Muscle of arm (tissue), 14 donors: ENCODE measurements at places on chromosomes 12 and 14.

DNA sequence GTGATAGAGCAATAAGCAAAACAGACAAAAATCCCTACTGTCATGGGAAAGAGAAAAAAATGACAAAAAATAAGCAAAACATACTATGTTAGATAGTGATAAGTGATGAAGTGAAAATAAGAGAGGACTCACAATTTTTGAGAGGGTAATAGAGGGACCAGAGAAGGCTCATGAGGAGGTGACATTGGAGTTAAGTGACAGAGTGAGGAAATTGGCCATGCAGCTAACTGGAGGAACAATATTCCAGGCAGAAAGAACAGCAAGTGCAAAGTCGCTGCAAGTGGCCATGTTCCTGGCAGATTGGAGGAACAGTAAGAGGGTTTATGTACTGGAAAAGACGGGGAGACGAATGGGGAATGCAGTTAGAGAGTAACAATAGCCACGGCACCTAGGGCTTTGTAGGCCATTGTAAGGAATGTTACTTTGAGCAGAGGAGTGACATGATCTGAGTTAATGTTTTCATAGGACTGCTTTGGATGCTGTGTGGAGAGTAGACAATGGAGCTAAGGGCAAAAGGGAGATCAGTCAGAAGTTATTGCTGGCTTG, 1.4 kb upstream of the SAV1 start:
- no peak for DNase-seq

- no peak for DNase-seq
Observed at GRCh38 chr12:104454997-104455396, 1.8 kb upstream of the CHST11 start.

DNA sequence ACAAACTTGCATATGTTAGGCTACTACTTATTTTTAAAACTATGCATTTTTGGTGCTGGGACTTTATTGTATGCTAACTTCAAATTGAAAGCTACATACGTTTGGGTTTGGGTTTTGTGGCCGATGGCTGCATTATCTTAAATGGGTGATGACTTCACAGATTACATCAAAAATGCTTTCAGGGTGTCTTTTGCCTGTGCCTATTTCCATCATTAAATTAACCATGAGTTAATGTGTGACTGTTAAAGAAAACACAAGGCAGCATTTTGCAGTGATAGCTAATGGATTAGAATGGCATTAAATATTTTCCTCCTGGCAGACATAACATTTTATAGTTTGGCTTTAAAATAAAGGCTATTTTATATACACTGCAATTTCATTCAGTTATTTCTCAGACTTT, 352.3 kb downstream of the EGLN3 start:
- DNase-seq: no peak

DNA sequence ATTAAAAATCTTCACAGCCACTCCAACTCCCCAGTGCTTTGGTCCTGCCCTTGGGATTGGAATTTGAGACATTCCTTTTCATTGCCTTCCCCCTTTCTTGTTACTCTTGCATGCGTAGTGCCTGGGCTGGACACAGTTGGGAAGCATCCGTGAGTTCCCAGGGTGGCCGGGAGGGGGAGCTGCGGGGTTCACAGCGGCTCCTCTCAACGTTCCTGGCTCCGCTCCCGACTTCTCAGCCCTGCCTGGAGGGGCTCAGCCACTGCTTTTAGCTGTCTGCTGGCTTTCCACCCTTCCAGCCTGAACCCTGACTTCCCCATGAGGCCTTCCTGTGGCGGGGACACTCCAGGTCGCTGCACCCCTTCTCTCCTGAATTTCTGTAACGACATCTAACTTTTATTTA, 3.2 kb downstream of the TEX52 start:
- DNase-seq: peak; percentile 83

DNA sequence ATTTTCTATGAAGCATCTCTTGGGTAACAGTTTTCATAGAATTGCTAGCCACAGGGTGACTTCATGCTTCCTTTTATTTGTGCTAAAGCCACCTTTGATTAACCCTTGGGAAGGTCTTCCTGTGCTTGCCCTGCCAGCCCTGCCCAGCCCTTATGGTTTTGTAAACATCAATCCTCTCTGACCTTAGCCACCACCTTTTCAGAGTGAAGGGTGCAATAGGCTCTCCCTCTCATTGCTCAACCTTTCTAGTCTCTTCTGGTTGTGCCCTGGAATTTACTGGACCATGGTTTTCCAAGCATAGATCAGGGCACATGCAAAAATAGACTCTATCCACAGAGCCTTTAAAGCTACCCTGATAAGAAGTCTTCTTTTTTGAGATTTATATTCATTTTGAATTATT, 77.7 kb upstream of the FRMD6 start:
- DNase-seq: no peak

GRCh38 chr12:65741656-65742017, 82.6 kb upstream of the HMGA2 start:
- DNase-seq: peak; percentile 31
